ENCODE measurements at places on chromosomes 2 and 18.

DNA sequence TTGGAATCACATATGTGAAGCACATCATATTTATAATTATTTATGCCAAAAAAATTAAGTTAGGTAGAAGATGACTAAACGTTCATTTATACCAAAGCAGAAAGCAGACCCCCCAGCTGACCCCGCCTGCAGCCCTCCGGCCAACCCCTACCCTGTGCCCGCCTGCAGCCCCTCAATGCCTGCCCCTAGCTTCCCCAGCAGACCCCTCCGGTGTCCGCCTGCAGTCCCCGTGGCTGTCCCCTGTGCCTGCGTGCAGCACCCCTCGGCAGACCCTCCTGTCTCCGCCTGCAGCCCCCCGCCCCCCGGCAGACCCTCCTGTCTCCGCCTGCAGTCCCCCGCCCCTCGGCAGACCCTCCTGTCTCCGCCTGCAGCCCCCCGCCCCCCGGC lies 136.2 kb downstream of the NFATC1 start:
- peak; percentile 50 for DNase-seq

DNA sequence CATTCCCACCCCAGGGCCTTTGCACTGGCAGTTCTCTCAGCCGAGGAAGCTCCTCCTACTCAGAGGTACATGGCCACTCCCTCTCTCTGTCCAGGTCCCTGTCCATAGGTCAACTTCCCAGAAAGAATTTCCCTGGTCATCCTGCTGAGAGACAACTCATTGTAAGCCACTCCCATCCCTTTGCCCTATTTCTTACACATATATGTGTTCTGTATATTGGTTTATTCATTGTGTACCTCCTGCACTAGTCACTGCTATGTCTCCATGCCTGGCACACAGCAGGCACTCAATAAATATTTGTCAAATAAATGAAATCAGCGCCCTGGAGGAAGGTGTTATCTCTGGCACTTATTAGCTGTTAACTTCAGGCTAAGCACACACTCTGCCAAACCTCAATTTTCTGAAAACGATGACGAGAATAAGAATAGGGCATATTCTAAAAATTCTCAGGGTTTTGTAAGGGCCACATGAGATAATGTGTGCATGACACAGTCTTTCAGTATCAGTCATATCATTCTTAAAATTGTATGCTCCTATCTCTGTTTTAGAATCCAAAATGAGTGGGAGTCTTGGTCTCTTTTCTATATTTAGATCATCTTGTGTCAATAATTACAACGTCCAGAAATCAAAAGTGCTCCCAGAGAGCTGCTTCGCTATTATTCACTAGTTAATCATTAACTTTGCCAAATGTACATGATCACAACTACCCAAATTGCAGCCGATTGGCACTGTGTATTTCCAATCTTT lies 198.0 kb downstream of the ALK start:
- no peak for DNase-seq

GRCh38 chr2:204947405-204947804 lies 402.1 kb downstream of the PARD3B start:
- DNase-seq = no peak

DNA sequence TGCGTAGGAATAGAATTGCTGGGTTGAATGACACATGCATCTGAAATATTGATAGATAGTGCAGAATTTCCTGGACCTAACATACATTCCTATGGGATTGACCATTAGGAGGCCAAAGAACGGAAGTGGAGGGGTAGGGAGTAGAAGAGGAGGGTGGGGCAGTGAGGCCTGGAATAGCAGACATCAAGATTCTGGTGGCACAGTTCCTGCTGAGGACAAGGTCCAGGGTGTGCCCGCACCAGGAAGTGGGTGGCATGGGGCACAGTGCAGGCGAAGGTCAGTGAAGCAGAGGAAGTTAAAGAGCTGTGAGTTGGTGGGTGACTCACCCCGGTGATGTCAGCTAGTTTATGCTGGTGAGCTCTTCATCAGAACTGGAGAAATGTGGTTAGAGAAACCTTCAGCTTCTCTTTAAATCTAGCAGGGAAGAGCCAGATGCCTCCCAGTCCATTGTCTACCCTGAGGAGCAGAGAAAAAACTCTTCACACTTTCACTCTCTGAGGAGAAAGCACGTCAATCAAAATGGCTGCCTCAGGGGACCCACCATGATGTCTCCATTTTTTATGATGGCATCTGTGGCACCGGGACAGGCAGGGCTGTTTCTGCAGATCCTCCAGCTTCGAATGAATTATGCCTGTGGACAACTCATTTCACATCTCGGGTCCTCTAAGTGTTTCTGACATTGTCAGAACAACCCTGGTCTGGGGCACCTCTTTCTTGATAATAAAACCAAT lies 55.9 kb upstream of the CTLA4 start:
- DNase-seq = no peak

DNA sequence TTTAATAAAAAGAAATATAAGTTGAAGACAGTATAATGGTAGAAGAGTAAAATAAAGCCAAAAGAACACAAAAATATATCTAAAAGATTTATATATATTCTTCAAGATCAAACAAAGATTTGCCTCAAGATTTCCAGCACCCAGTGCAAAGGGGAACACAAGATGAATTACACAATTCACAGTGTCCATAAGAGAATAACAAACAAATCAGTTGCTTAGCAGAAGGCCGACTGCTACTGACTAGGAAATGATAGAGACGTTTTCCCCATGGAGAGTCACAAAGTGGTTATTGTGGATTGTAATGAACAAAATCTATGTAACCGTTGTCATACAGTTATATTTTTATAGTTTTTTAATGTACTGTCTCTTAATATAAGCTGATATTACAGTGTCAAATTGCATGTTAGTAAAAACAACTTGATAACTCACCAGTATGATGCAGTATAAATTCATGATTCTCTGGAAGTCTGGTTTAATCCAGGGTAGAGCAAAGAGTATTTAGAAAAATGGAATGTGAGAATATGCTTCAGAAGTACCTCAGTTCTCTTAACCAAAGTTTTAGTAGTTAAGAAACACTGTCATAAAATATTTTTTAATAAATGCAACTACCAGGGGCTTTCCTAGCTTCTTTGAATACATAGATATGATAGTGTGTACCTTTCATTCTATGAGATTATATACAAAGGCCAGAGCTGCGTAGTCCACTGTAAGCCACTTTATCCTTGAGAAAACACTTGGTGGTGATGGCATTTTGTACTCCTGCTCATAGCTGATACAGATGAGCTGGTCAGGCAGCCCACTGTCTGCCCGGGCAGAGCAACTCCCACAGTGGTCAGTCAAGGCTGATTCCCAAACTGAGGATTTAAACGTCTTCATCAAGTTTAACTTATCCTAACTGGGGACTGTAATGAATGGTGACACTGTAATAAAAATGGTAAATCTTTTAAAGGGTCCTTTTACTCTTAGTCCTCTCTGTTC lies 180.5 kb upstream of the DTNA start:
- no peak for DNase-seq

DNA sequence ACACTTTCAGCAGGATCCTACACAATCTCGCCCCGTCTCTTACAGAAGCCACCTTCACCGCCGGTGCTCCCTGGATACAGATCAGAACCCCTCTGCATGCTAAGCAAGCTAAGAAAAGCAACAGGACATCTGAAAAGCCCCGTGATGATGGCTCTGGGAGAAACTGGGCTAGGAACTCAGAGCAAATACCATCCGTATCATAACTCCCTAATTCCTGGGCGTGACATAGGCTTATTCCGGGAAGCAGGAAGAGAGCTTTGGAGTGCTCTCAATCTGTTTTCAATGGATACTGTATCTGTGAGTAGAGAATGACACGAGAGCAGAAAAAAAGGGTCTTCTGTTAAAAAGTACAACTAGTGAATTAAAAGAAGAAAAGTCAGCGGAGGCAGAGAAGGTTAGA lies 121.6 kb downstream of the SPP2 start:
- no peak for DNase-seq

- peak; percentile 39 for DNase-seq
Measured at GRCh38 chr2:128619471-128620325, 301.0 kb upstream of the HS6ST1 start.

DNA sequence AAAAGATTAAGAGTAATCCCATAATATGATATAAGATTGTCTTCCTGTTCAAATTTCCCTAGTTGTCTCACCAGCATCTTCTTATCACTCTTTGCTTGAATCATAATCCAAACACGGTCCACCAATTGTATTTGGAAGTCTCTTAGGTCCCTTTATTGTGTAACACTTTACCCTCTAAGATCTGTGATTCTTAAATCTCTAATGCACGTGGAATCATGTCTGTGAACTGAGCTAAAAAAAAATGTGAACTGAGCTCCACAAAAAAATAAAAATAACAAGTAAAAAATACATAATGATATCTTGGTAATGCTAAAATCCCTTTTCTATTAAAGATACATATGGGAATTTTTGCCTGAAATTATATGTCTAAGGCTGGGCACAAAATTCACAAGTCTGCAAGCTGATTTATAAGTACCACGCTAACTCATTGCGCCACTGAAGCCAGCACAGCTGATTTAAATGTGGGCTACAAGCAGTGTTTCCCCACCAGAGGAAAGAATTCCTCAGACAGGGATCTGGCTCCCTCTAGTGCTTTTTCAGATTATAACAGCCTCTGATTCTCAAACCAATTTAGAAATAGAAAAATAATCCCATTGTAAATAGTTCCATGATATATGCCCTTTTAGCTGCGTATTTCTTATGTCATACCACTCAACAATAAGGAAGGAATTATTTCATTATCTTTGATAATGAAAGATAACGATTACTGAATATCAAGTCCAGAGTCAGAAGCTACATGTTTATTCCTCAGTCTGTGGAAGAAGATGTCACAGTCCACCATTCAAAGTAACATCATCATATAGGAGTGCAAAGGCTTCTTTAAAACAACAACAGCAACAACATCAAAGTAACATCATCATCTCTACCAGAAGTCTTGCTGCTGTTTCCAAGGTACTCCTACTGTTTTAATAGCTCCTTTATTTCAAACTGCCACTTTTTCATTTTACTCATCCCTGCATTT lies 22.9 kb downstream of the RBM43 start:
- DNase-seq = no peak

GRCh38 chr18:75041586-75041985 lies 167.4 kb downstream of the PTGR3 start:
- DNase-seq = no peak

- DNase-seq = no peak
Measured at GRCh38 chr2:237485304-237485703, 1.7 kb upstream of the MLPH start.

DNA sequence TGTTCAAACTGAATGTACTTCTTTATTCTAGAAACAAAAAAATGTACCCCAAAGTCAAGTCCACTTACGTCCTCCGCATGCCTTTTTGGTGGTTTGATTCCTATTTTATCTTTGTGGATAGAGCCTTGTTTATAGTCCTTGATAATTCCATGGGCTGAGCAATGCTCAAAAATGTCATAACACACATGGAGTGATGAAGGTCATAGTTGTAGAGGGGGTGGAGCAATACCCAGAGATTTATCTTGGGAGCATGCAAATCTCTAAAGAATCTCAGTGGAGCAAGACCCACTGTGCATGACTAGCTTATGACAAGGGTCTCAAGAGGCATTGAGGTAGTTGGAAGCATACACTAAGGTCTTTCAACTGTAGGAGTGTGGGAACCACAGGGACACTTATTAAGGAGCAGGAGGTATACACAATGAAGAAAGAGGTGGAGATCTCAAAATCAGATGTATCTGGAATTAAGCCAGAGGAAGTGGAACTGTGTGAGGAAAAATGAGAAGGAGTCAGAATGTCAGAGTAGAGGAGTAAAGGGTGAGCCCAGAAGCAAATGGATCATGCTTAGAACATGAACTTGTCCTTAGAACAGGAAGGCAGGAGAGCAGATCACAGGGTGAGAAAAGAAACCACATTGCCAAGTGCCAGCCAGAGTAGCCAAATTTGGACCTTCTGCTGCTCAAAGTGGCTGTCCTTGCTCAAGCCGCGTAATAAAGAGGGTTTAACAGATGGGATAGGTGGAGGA lies 68.1 kb upstream of the STK39 start:
- no peak for DNase-seq

- DNase-seq = no peak
Measured at GRCh38 chr18:51603111-51603510, 405.6 kb upstream of the MEX3C start.

DNA sequence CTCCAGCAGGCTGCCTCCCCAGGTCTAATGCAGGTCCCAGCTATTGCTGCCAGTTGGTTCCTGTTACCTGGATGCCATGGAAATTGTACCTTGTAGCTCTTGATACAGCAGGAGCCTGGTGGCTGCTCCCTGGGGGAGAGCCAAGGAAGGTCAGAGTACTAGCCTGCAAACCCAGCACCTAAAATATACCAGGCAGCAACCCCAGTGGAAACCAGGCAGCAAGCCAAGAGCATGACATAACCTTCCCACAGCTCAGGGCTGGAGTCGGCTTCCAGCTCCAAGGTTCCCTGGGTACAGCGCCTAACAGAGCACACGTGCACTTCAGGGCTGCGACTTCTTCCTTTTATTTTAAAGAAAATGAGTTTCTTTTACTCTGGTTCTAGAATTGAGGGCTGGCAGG lies 30.3 kb downstream of the TNP1 start:
- no peak for DNase-seq

DNA sequence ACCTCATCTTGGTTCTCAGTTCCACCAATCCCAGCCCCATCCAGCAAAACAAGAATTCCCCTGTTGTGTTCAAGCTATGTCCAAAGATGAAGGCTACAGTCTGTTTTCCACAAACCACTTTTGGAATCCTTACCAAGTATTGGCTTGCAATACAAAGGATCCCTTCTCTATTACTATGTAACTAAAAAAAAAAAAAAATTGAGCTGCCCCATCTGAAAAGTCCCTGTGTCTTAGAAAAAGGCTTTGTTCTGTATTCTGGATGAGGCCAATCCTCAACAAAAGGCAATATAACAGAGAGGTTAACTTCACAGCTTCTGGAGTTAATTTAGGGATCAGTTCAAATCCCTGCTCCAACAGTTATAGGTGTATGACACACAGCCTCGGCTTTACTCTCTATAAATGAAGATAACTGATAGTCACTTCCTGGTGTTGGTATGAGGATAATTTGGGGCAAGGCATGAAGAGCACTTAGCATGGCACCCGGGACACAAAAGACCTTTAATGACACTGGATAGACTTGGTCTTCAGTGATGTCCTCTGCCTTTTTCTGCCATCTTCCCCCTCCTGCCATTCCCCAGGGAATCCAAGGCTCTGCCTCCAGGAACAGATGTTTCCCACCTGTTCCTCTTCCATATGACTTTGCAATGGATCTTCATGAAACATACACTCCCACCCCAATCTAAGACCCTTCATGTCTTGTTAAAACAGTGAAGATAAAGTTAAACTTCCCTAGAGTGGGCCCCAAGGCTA lies 61.2 kb upstream of the ATL2 start:
- no peak for DNase-seq

- no peak for DNase-seq
Measured at GRCh38 chr2:66814916-66815315, 380.0 kb downstream of the MEIS1 start.

- DNase-seq = no peak
Measured at GRCh38 chr2:173589604-173590275, 235.1 kb downstream of the CDCA7 start.

- no peak for DNase-seq
Measured at GRCh38 chr2:102155703-102156515, 13.4 kb downstream of the IL1R1 start.

GRCh38 chr2:100703739-100704138 lies 116.2 kb upstream of the NPAS2 start:
- DNase-seq = no peak

All from posterior cingulate gyrus (tissue), 11 donors.